ENCODE measurements at places on chromosomes 1 and 21. TPM values are rescaled to one million over a fixed set of nuclear protein-coding genes. Genes with fewer than 3 reads are reported as not detected.

- DNase-seq, result no peak
- no peaks in the 10 kb centered on the region for H3K27me3 ChIP-seq
- H3K4me3 ChIP-seq, result no peak overlapping the region
- no peaks in the 10 kb centered on the region for H3K4me1 ChIP-seq
- no peaks in the 10 kb centered on the region for H3K36me3 ChIP-seq
Measured at GRCh38 chr1:112798292-112798691, 83.2 kb upstream of the PPM1J start.

DNA sequence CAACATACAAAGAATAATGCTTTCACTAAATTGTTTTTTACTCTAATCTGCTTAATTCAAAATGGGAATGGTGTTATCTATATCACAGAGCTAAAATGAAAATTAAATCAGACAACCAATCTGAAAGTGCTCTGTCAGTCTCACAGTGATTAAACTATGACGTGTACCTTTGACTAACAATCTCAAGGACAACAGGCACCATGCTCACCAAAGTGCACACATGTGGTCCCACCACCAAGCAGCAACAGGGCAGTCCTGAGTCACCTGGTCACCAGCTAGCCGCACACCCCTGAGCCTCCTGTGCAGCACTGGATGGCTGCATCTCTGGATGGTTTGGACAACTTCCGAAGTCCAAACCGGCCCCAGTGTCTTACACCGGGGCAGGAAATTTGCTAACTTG lies 54.5 kb upstream of the NADK start:
- H3K4me3 ChIP-seq, result no peak overlapping the region
- no peak overlapping the region for H3K27ac ChIP-seq
- H3K27me3 ChIP-seq, result no peaks in the 10 kb centered on the region

The PTGFR gene
- total RNA-seq, result not detected

DNA sequence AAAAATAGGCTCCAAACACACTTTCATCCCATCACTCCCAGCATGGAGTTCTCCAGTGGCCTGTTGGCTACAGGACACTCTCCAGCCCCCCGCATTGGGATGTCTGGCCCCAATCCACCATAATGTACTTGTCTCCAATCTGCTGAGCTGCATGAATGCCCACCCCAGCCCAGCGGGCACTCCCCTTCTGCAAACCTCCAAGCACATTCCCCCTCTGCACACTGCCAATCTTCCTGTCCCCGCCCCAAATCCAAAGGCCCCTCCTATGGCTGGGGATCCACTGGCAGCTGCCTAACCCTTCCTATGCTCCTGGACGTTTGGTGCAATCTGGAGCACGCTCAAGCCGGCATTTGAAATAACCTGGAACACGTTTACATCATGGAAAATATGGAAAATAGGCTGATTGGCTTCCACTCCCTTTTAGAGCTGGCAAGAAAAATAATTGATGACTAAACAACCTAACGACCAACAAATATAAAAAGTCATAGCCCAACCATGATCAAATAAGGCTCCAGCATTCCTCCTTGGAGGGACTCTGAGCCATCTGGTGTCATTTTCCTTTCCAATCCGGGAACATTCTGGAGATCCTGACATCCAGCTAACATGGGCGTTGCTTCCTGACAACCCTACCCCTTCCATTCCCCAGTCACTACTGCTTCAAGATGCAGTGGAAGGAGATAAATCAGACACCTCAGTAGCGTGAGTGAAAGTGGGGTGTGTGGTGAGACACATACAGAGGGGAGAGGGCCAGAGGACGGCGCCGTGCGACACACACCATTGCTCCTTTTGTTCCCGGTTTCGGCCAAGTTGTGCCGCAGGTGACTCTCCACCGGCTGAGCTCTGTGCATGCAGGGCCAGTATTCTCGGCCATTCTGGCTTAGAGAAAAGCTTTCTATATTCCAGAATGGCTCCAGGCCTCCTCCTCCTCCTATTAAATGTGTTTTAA lies 41.6 kb downstream of the PDE9A start:
- H3K27ac ChIP-seq, result no peak overlapping the region
- no peaks in the 10 kb centered on the region for H3K36me3 ChIP-seq
- DNase-seq, result no peak
- no peaks in the 10 kb centered on the region for H3K4me1 ChIP-seq

GRCh38 chr1:33260439-33260838 lies 4.1 kb downstream of the ZNF362 start:
- no peaks in the 10 kb centered on the region for H3K36me3 ChIP-seq
- H3K27ac ChIP-seq, result no peak overlapping the region
- no peak overlapping the region for H3K4me3 ChIP-seq
- DNase-seq, result no peak
- H3K27me3 ChIP-seq, result no peaks in the 10 kb centered on the region
- peaks cover 35% of the 10 kb centered on the region for H3K4me1 ChIP-seq

DNA sequence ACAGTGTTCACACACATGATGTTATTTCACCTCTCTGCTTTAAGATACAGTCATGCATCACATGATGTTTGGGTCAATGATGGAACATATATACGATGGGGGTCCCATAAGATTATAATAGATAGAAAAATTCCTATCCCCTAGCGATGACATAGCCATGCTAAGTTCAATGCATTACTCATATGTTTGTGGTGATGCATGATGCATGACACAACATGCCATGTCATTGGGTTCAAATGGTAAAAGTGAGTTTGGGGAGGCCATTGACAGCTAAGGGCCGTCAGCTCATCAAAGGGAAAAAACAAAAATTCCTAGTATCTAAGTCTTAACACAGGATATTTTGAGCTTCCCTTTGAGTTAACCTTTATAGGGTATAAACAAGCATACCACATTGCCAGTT lies 73.6 kb downstream of the ATP1A1 start:
- no peaks in the 10 kb centered on the region for H3K36me3 ChIP-seq
- H3K27ac ChIP-seq, result no peak overlapping the region
- no peak overlapping the region for H3K4me3 ChIP-seq
- H3K27me3 ChIP-seq, result no peaks in the 10 kb centered on the region

GRCh38 chr1:165659581-165659895 lies 28.5 kb downstream of the MGST3 start:
- DNase-seq, result no peak
- H3K4me3 ChIP-seq, result no peak overlapping the region
- H3K27me3 ChIP-seq, result no peaks in the 10 kb centered on the region
- no peak overlapping the region for H3K27ac ChIP-seq
- peaks cover 40% of the 10 kb centered on the region for H3K36me3 ChIP-seq

- H3K36me3 ChIP-seq, result no peaks in the 10 kb centered on the region
- DNase-seq, result no peak
- no peaks in the 10 kb centered on the region for H3K4me1 ChIP-seq
- H3K27ac ChIP-seq, result no peak overlapping the region
- H3K4me3 ChIP-seq, result no peak overlapping the region
Measured at GRCh38 chr1:163094589-163094988, 25.4 kb downstream of the RGS4 start.

- H3K36me3 ChIP-seq, result no peaks in the 10 kb centered on the region
- H3K27me3 ChIP-seq, result peaks cover 24% of the 10 kb centered on the region
- no peak overlapping the region for H3K27ac ChIP-seq
- H3K4me3 ChIP-seq, result no peak overlapping the region
Measured at GRCh38 chr1:1432951-1433803, 2.3 kb upstream of the VWA1 start.

DNA sequence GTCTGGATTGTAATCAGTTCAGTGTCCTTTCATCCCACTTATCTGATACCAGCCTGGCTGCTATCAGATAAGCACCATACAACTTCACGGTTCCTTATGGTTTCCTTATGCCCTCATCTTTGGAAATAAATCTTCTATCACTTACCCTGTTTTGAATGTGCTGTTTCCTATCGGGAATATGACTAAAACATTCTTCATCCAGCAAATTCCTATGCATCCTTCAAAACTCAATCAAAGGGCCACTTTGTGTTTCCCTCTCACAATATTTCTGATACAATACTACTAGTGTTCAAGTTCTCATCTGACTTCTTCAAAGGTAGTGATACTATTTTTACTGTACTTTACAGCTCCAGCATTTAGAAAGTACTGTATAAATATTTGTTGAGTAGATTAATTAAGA lies 513.2 kb downstream of the OMA1 start:
- no peaks in the 10 kb centered on the region for H3K27me3 ChIP-seq
- no peaks in the 10 kb centered on the region for H3K4me1 ChIP-seq
- no peak overlapping the region for H3K4me3 ChIP-seq

DNA sequence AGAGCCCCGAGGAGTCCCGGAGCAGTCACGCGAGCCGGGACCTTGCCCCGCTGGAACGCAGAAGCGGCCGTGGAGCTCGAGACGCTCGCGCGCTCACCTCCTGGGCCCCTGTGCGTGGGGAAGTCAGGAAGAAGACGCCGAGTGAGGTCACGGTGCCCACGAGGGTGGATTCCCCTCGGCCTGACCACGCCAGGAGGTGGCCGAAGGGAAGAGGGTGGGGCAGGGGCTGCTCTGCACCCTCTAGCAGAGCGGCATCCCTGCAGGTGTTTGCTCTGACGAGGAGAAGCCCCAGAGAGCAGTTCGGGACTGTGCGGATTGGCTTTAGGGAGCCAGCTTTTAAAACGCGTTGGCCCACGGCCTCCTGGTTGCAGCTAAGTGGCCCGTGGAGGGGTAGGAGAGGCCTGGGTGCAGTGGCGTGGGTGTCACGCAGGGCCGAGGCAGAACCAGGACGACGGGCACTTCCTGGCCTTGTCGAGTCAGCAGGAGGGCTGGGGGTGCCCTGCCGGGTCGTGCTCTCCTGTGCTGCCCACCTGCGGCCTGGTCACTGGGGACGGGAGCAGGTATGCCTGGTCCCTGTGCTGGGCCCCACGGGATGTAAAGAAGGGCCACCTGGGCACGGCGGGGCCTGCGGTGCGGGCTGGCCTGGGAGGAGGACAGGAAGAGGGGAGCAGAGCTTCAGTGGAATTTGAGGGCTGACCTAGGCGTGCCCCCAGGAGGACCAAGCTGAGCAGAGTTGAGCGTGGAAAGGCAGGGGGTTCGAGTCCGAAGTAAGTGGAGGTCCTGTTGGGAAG lies 1.0 kb downstream of the PDXK start:
- H3K36me3 ChIP-seq, result no peaks in the 10 kb centered on the region
- no peaks in the 10 kb centered on the region for H3K27me3 ChIP-seq
- peak overlapping the region; percentile 86 for H3K4me3 ChIP-seq

The MAP10 gene
- total RNA-seq, result 2.7 TPM

The TMEM240 gene
- 2.8 TPM for total RNA-seq

- H3K4me1 ChIP-seq, result peaks cover 26% of the 10 kb centered on the region
- no peaks in the 10 kb centered on the region for H3K36me3 ChIP-seq
- no peaks in the 10 kb centered on the region for H3K27me3 ChIP-seq
- no peak for DNase-seq
Measured at GRCh38 chr1:85203573-85204171, 2.9 kb upstream of the SYDE2 start.

The FALEC gene
- not detected for total RNA-seq

DNA sequence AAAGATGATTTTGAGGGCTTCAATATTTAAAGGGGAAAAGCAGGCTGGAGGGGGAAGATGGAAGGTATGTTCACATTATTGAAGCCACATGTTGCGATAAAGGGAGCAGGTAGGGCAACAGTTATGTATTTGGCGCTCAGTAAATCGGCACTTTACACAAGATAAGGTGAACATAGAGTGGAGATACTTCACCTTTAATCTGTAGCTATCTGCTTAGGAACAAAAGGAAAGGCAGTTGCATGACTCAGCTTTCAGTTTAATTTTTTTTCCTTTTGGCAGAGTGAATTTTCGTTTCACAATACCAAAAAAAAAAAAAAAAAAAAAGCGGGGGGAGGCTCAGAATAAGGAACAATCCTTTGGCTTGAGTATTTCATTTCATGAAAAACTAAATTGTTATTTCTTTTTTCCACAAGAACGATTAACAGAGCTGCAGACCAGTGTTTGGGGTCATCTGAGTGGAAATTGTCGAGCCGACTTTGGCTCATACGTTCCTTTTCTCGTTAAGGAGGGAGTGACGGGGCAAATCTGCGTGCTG lies 1.1 kb upstream of the COQ8A start:
- no peaks in the 10 kb centered on the region for H3K27me3 ChIP-seq
- peak overlapping the region; percentile 87 for H3K27ac ChIP-seq
- no peak for DNase-seq

GRCh38 chr1:64137412-64137803 lies 66.0 kb upstream of the UBE2U start:
- DNase-seq, result no peak
- H3K4me3 ChIP-seq, result no peak overlapping the region
- H3K36me3 ChIP-seq, result no peaks in the 10 kb centered on the region
- no peaks in the 10 kb centered on the region for H3K4me1 ChIP-seq
- H3K27ac ChIP-seq, result no peak overlapping the region

GRCh38 chr1:182181167-182181572 lies 119.7 kb upstream of the ZNF648 start:
- no peak overlapping the region for H3K27ac ChIP-seq
- DNase-seq, result no peak
- no peaks in the 10 kb centered on the region for H3K36me3 ChIP-seq
- no peaks in the 10 kb centered on the region for H3K27me3 ChIP-seq
- no peak overlapping the region for H3K4me3 ChIP-seq

GRCh38 chr1:4494558-4494957 lies 159.9 kb upstream of the AJAP1 start:
- no peak for DNase-seq
- H3K27me3 ChIP-seq, result peaks cover 6% of the 10 kb centered on the region
- H3K4me3 ChIP-seq, result no peak overlapping the region
- no peaks in the 10 kb centered on the region for H3K36me3 ChIP-seq
- no peaks in the 10 kb centered on the region for H3K4me1 ChIP-seq

DNA sequence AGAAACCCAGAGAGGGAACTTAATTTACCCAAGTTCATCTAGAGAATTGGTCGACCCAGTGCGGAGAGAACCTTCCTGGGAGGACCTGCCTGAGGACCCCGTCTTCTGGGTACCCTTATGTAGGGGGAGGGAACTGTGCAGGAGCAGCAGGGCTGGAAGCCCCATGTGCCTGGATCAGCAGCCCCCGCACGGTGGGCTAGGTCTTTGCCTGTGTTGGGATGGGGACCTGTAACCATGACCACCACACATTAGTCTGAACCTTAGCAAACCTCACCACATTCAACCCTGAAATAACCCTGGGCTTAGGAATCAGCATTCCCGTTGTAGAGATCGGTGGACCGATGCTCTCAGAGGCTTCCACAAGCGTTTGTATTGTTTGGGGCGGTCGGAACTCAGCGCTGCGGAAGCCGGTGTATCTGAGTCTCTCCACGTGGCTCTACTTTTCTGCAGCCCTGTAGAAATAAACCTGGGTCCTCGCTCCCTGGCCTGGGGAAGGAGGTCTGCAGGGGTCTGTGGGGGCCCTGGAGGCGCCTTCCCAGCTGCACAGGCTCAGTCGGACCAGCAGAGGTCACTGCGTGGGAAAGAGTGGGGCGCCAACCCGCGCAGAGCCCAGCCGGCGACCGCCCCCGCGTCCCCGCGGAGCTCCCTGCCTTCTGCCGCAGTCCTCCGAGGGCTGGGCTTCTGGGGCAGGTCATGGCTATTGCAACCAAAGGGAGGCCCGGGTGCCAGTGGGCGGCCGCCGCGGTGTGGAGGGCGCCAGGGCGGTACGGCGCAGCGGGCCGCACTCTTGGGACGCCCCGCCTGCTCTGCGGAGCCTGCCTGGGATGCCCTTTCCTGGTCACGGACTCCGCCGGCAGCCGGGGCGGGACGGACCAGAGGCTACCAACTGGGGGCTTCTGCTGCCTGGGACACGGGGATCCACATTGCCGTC lies 36.2 kb upstream of the KCNA10 start:
- H3K4me3 ChIP-seq, result no peak overlapping the region
- no peak overlapping the region for H3K27ac ChIP-seq
- peak; percentile 56 for DNase-seq
- peaks cover 18% of the 10 kb centered on the region for H3K27me3 ChIP-seq

- H3K4me3 ChIP-seq, result no peak overlapping the region
- DNase-seq, result no peak
- H3K36me3 ChIP-seq, result no peaks in the 10 kb centered on the region
- H3K4me1 ChIP-seq, result no peaks in the 10 kb centered on the region
- no peaks in the 10 kb centered on the region for H3K27me3 ChIP-seq
Measured at GRCh38 chr1:110174961-110175360, 24.7 kb downstream of the SLC6A17 start.

The IGSF3 gene
- total RNA-seq, result 0.06 TPM
